ENCODE measurements at places on chromosomes 5 and 9.

DNA sequence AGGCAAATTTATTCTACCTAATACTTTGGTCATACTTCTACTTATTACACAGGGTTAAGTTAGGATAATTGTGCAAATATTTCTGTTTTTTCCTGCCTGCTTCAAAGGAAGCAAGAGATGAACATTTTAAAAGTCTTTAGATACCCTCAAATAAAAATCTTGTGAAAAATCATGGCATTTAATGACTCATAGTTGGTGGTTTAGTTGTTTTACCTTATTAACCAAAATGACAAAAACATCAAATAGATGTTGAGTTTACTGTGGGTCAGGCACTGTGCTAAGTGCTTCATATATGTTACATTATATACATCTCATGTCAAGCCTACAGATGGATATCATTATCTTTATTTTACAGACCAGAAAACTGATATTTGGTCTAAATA is 54.4 kb downstream of the ZNF474 start:
- no peak for DNase-seq

GRCh38 chr9:98521141-98521540 is 187.6 kb downstream of the GABBR2 start:
- no peak for DNase-seq

DNA sequence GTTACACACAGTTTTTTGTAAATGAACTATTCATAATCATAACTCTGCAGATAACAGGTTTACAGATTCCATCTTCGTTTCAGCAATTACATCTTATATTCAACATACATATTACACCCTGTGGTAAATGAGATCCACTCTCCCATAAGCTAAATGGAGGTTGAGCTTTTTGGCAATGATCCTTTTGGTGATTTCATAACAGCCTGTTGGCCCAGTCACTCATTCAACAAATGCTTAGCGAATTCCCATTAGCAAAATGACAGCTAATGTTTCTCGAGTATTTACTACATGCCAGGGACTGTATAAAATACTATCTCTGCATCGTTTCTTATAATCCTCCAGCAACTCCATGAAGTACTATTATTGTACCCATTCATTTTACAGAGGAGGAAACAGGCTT is 25.4 kb upstream of the AGXT2 start:
- no peak for DNase-seq

DNA sequence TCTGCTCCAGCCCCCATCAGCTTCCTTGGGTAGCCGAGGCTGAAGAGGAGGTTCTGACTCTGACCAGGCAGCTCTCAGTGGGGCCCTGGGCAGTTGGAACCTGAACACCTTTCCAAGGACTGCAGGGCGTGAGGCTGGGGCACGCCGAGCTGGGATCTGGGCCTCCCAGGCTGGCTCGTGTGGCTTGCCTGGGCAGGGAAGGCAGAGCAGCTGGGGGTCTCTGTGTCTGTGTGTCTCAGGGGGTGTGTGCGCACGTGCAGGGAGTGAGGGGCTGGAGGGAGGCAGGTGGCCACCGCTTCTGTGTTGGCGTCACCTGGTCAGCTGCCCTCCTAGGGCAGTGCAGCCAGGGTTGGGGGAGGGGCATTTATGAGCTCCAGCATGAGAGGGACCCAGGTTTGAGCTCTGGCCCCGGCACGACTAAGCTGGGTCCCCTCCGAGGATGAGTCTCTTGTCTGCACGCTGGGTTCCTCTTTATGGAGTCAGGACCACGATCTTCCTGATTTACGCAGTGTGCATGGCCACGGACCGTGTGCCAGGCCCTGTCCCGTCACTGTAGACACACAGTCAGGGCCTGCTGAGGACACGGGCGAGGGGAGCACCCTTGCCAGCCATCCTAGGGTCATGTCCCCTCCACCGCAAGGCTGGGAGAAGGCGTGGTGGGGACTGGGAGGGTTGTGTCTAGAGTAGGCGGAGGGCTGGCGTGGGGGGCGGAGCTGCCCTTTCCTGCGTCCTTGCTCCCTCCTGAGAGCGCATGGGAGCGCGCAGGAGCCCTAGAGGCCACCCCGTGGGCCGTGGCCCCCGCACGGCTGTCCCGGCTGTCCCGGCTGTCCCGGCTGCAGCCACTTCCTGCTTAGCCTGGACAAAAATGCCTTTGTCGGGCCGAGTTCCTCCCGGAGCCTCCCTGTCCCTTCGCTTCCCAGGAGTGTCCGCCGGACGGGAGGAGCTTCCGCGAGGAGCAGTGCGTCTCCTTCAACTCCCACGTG is 4.6 kb downstream of the ADAMTSL2 start:
- DNase-seq = no peak

- no peak for DNase-seq
Measured at GRCh38 chr5:14729448-14730385, 65.2 kb downstream of the OTULIN start.

DNA sequence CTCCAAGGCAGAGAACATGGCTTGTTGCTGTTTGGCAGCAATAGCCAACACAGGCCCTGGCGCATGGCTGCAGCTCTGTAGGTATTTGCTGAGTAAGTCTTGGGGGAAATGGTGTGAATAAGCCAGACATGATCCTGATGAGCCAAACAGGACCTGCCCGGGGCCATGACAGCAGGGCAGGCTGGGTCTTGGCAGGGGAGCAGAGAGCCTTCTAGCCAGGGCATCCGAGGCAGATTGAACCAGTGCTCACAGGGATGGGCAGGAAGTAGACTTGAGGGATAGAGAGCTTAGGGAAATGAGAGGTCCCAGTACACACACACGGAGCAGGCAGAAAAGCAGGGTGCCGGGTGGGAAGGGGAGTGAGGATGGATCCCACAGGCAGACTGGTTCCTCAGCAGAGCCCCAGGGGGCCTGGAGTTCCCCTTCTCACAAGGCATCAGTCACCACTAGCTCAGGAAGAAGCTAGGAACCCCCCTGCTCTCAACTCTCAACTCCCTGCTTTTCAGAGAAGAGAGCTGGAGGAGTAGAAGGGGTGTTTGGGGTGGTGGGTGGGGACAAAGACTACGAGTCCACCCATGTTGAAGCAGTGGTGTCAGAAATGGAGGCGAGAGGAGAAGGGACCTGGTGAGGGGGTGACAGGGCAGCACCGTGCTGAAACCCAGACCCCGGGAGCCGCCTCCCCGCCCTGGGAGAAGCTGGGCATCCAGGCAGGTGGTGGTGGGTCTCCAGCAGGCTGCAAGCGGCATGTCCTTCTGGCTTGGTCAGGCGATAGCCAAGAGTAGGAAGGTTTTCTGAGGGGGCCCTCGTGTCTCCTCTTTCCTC is 111.1 kb downstream of the RGS3 start:
- DNase-seq = no peak

GRCh38 chr5:2291146-2291840 is 408.6 kb upstream of the IRX4 start:
- DNase-seq = no peak

- peak; percentile 37 for DNase-seq
Measured at GRCh38 chr5:154467655-154468354, 10.2 kb downstream of the HAND1 start.

DNA sequence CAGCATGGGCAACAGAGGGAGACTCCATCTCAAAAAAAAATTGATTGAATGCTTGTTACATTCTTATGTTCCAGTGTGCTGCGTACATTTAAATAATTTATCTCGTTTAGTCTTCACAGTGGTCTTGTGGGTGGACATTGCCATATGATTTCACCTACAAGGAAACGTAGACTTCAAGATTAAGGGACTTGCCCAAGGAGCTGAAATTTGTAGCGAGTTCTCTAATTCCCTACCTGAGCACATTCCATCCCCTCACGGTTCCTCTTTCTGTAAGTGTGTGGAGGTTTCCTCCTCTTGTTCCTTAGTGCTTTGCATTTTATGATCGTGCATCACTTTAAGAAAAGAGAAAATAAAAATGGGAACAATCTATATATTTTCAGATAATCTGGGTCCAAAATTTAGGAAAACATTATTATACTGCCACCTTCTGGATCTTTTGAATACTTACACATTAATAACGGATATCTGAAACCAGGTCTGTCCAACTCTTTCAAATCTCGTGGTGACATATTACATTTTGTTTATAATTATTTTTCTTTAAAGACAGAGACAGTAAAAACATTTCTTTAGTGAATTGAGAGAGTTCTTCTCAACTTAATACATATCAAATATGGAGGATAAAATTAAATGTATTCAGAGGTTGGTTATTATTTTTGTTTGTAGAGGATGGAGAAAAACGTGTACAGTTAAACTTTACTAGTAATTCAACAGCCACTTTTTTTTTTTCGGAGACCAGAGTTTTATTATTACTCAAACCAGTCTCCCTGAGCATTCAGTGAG is 29.9 kb upstream of the C7 start:
- peak; percentile 6 for DNase-seq

- DNase-seq = no peak
Measured at GRCh38 chr5:135027697-135028615, 6.1 kb downstream of the PITX1 start.

DNA sequence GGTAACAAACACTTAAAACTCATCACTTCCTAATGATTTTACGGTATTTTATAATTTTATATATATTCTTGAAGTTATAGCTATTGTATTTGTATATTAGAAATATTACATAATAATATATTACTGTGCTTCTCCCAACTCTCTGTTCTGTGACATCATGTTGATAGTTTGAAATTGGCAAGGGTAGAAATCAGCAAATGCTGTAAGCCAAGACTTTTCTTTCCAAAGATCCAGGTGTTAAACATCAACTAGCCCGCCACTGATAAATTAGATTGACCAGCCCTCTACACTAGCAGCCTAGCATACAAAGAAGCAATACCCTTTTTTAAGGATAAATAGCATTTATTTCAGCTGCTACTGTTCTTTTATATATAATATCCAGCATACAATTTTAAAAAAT is 122.9 kb downstream of the PRELID2 start:
- no peak for DNase-seq

GRCh38 chr9:124631326-124631725 is 124.1 kb upstream of the NR5A1 start:
- no peak for DNase-seq

GRCh38 chr5:2797981-2798380 is 46.5 kb upstream of the IRX2 start:
- no peak for DNase-seq

- peak; percentile 52 for DNase-seq
Measured at GRCh38 chr5:135013947-135014570, 20.0 kb downstream of the PITX1 start.

DNA sequence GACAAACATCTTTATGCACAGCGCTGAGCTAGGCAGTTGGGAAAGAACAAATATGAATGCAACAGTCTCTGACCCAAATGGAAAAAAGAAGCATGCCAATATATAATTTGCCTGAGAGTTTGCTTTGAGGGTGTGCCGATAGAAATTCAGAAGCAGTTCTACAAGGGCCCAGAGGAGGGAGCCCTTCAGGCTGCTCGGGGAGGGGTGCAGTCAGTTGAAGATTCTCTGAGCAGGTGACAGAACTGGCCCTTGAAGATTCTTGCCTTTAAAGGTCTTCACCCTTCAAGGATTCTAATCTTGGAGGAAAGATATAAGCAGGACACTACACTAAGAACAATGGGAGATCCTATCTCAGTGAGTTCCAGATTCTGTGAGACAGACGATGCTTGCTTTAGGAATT is 3.7 kb upstream of the PAPPA start:
- no peak for DNase-seq

DNA sequence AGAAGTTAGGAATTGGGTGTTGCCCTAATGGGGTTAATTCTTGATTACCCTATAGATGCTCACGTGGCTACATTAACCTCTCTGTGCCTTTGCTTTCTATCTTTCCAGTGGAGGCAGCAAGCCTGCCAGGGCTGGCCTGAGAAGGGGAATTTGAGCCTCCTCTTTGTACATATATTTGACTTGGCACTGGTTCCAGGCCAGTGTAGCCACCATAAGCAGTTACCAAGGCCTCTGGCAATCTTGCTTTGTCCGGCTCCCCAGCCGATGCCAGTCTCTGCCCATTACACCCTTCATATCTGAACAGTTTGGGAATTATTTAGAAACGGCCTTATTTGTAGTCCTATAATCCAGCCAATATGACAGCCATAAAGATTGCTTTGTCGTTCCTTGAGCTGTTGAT is 58.6 kb upstream of the PPARGC1B start:
- peak; percentile 96 for DNase-seq

Data from NCI-H2029 (cell line).